ENCODE measurements at places on chromosomes 11 and 22. TPM values are rescaled to one million over a fixed set of nuclear protein-coding genes. Genes with fewer than 3 reads are reported as not detected.

SMC1B gene
- not detected for total RNA-seq

MAPK8IP1 gene
- 8.1 TPM for total RNA-seq

SLC22A25 gene
- total RNA-seq, result not detected

ZBTB16 gene
- total RNA-seq, result 0.09 TPM

TSSK2 gene
- total RNA-seq, result not detected

SLC17A6 gene
- total RNA-seq, result not detected

PANX2 gene
- 0.85 TPM for total RNA-seq

GRIK4 gene
- 0.09 TPM for total RNA-seq

DNHD1 gene
- total RNA-seq, result 5.3 TPM

ABCG4 gene
- 0.14 TPM for total RNA-seq

TESMIN gene
- not detected for total RNA-seq

RASL10A gene
- not detected for total RNA-seq

OR6M1 gene
- not detected for total RNA-seq

NEFH gene
- total RNA-seq, result 0.09 TPM

PHF21A gene
- 14.1 TPM for total RNA-seq

FAM180B gene
- total RNA-seq, result 0.09 TPM

BUD13 gene
- total RNA-seq, result 14.0 TPM

SYNGR1 gene
- 19.5 TPM for total RNA-seq

JAML gene
- total RNA-seq, result not detected

CECR2 gene
- total RNA-seq, result under 0.01 TPM

THY1 gene
- 200 TPM for total RNA-seq

WNT7B gene
- not detected for total RNA-seq

TLCD5 gene
- 7.0 TPM for total RNA-seq

GANAB gene
- total RNA-seq, result 249 TPM

C1QTNF5 gene
- 17.5 TPM for total RNA-seq

All from smooth muscle cell of bladder (primary cell).